ENCODE measurements at places on chromosomes 6 and 20.

DNA sequence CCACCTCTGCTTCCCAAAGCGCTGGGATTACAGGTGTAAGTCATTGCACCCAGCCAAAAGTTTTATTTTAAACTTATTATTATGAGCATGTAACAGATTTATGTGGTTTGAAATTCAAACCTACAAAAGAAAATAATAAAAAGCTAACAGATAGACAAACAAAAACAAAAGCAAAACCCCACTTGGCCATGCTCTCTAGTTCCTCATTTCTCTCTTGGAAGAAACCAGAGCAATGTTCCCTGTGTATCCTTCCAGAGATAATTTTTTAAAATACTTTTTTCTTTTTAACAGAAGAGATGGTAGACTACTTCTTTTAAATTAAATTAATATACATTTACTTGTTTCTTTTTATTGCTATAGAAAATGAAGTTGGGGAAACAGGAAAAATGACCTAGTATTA lies 28.0 kb upstream of the SLC17A3 start:
- no peak for DNase-seq

GRCh38 chr6:3913077-3913957 lies 64.1 kb downstream of the FAM50B start:
- DNase-seq: no peak

GRCh38 chr20:50717974-50718761 lies 13.2 kb upstream of the PARD6B start:
- DNase-seq: peak; percentile 94

GRCh38 chr6:53377793-53378192 lies 29.0 kb upstream of the ELOVL5 start:
- no peak for DNase-seq

- DNase-seq: no peak
Observed at GRCh38 chr6:104212977-104213668, 646.6 kb downstream of the HACE1 start.

DNA sequence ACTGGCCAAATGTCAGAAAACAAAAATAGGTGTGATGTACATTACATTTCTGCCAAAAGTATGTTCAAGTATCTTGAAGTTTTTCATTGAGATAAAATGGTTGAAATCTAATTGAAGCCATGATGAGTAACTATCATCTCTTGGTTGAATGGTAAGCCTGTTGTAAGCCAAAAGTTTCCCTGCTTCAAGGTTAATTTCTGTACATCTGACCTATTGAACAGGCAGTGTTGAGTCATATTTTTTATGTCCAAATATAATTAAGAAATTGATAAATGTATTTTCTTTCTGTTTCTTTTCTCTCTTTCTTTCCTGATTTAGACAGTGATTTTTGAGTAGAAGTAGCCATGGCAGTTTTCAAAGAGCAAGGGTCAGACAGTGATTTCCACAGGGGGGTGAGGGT lies 4.4 kb downstream of the RREB1 start:
- DNase-seq: no peak

GRCh38 chr6:3761989-3762270 lies 10.4 kb upstream of the PXDC1 start:
- DNase-seq: no peak

DNA sequence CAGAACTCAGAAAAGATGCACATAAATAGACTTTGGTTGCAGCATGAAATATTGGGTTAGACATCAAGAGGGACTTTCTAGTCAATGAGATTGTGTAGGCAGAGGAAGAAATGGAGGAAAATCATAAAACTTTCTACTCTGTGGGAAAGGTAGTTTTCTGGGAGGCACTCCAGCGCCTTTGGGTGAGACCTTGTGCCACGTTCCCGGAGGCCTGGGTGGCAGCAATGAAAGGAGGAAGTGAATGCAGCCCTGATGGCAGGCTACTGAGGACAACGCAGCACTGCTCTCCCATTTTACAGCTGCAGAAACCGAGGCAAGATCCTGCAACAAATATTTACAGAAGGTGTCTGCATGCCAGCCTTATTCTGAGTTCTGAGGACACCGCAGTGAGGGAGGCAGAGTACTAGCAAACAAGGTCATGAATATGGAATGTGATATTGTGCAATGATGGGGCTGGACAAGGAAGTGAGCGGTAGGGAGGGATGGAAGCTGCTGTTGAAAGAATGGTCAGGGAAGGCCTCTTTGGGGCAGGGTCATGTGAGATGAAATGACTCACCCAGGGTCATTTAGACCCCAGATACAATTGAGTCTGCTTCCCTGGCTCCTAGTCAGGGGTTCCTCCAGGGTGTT lies 159.1 kb downstream of the TFAP2C start:
- no peak for DNase-seq

- DNase-seq: no peak
Observed at GRCh38 chr6:147826698-147827097, 318.2 kb downstream of the SAMD5 start.

- no peak for DNase-seq
Observed at GRCh38 chr6:138025528-138025978, 81.7 kb downstream of the PERP start.

DNA sequence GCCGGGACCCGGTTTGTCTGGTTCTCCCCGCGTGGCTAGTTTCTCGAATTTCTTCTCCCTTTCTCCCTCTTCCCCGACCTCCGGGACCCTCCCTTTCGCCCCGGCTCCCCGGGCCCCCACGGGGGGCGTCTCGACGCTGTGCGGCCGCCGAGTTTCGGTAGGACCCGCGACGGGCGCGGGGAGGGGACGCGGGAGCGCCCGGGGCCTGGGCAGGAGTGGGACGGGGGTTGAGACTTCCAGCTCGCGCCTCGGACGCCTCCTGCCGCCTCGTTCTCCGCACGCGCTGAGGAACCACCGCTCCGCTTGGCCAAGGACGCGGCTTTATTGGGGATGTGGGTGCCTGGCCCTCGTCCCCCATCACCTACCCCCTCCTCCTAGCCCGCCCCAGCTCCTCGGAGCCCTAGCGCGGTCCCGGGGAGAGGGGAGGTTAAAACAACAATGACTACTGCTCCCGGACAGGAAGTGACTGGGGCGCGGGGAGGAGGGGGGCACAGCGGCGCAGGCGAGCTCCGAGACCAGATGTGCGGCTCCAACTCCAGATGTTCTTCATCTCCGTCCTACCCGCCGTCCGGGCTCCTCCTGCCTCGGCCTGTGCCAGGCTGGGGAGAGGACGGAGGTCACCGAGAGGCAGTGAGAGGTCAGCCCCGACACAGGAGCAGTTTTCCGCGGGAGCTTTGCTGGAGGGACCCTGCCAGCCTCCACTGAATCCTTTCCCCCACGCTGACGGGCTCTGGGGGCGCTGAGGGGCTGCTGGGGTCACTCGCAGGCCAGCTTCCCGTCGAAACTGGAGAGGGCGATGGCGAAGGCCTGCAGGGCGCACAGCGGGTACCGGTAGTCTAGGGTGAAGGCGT lies 917 bp upstream of the TEAD3 start:
- no peak for DNase-seq

DNA sequence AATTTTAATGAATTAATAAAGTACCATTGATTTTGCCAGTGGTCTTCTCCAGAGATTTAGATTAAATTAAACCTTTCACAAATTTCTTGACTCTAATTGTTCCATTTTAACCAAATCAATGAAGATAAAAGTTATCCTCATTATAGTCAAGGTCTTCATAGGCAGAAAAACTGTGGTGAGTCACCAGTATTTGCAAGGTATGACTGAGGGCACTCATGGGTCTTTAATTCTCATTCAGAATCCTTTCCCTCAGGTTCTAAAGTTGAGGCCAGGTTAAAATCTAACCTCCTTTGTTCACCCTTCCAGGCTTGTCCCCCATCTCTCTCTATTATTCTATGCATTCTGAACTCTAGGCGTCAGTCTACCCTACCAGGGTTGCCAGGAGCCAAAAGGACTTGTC lies 93.9 kb downstream of the JAG1 start:
- DNase-seq: no peak

DNA sequence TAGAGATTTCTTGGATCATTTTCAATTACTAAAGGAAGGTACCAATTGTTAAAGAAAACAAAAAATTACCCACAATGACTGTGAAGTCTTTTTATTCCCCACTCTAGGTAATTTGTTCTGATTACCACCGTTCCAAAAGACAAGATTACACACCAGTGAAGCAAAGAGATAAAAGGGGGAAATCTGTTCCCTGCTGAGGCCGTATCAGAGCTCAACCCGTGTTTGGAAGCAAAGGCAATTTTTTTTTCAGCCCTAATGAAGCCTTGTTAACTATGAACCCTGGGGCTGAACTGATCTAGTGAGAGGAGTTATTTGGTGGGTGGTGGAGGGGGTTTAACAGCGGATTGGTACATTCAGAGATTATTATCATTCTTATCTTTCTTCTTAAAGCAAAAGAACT lies 128.5 kb downstream of the ALDH8A1 start:
- DNase-seq: no peak

DNA sequence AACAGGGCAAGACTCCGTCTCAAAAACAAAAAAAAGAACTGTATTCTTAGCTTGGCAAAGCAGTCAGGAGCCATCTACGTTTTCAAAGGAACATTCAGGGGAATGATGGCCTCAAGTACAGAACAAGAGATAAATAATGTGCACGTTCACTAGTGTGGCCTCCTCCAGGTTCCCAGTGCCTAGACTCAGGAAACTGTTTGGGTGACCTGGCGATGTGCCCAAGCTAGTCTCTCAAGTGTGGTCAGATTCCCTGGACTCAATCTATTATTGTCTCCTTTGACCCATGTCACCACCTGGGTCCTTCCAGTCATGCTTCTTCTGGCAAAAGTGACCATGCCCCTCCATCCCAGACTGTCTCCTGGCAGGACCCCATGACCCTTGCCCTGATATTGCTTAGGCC lies 23.7 kb downstream of the TRAF3IP2 start:
- no peak for DNase-seq

DNA sequence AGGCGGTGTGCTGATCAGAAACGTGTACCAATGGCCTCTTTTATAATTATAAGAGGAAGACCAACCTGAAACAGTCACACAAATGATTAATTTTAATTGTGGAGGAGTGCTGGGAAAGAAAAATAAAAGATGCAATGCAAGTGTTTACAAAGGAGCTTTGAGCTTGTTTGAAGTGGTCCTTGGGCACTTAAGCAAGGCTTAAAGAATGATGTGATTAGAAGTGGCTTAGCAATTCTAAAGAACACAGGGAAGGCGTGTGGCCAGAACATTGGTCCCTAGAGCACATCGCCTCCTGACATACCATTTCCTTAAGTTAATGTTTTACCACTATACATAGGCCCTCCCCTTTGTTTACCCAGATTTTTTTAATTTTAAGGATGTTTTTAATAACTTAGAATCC lies 26.1 kb downstream of the PTPN1 start:
- no peak for DNase-seq

DNA sequence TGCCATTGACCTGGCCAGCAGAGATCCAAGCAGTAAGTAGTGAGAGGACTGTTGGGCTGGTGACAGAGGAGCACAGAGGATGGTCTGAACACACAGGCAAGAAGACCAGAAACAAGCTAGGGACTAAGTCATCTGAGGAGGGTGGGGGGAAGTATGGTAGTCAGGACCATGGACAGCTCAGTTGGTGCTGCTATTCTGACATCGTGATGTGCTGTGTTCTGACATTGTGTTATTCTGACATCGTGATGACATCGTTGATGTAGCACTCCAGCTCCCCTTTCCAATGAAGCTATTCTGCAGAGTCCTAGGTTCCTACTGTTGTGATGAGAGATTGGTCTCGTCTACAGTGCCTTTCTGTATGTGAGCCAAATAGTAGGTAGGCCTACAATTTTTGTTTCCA lies 28.7 kb downstream of the CFAP206 start:
- no peak for DNase-seq

GRCh38 chr6:33748841-33749240 lies 2.1 kb upstream of the IP6K3 start:
- DNase-seq: peak; percentile 36

DNA sequence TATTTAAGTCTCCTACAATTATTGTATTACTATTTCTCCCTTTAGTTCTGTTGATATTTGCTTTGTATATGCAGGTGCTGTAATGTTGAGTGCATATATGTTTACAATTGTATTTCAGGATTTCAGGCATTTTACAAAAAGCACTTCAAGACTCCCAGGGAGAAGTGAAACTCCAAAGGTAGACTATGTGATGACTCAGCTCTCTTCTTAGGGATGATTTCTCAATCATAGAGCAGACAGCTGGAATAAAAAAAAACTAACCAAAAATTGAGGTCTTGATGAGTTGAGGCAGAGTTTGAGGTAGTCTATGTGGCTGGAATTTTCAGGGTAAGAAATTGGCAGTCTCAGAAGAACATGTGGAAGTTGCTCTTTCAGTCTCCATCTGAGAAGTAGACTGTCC lies 786.1 kb downstream of the TFAP2A start:
- no peak for DNase-seq

DNA sequence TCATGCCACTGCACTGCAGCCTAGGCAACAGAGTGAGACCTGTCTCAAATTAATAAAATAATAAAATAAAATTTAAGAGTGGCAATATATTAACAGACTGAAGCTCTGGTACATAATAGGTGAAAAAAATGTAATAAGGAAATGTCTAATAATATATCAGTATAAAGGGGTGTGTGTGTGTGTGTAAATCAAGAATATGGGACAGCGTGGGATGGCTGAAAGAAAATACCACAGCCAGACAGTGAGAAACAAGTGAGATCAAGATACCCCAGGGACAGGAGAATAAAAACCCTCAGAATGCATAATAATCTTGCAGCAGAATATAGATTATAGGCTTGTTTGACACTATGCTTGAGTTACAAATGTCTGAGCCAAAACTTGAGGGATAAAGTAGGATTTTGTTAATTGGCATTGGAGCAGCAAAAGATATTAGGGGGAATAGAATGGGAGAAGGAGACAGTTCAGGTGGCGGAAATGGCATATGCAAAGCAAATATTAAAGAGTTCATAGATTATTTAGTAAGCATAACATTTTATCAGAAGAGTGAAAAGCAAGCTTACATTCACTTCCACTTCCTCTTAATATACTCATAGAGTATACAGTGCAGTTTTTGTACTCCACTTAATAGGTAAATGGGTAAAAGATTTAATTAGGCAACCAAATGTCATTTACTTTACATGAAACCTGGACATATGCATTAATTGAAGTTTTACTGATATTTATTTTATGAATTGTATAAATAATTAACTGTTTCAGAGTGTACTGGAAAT lies 398.5 kb upstream of the GJE1 start:
- no peak for DNase-seq

- no peak for DNase-seq
Observed at GRCh38 chr20:3094848-3095629, 10.5 kb upstream of the AVP start.

- no peak for DNase-seq
Observed at GRCh38 chr6:92369309-92369708, 1050.0 kb downstream of the EPHA7 start.

DNA sequence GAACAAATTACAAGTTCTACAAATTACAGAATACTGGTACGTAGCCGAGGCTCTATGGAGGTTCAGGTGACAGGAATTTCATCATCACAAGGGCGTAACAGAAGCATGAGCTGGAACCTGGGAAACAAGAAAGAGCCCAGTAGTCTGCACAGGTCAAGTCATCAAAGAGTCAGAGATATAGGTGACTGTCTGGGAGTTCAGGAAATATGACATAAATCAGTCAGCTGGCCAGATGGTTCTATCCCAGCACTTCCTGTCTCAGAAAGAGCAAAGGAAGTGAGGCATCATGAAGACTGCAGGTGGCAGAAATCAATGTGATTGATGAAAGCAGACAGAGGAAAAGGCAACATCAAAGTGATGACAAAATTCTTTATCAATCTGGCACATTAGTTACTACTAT lies 23.3 kb downstream of the MYCT1 start:
- no peak for DNase-seq
